ENCODE measurements at places on chromosomes 16 and 17.

DNA sequence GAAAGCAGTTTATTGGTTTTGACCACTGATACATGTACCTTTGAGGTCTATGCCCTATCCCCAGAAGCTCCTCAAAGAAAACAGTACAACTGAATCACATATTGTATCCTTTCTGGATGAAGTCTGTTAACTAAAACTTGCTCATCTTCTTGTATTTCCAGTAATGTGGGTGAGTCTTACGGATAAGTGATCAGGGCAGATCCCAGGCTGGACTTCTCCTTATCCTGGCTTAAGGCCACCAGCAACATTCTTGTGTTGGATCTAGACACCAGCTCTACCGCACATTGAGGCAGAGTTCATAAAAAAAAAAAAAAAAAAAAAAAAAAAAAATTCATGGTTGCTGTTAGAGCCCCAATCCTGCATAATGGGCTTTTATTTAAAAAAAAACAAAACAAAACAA lies 536.7 kb upstream of the HSBP1 start:
- DNase-seq = no peak

GRCh38 chr16:48194828-48195556 lies 39.2 kb upstream of the ABCC12 start:
- DNase-seq = peak; percentile 65

DNA sequence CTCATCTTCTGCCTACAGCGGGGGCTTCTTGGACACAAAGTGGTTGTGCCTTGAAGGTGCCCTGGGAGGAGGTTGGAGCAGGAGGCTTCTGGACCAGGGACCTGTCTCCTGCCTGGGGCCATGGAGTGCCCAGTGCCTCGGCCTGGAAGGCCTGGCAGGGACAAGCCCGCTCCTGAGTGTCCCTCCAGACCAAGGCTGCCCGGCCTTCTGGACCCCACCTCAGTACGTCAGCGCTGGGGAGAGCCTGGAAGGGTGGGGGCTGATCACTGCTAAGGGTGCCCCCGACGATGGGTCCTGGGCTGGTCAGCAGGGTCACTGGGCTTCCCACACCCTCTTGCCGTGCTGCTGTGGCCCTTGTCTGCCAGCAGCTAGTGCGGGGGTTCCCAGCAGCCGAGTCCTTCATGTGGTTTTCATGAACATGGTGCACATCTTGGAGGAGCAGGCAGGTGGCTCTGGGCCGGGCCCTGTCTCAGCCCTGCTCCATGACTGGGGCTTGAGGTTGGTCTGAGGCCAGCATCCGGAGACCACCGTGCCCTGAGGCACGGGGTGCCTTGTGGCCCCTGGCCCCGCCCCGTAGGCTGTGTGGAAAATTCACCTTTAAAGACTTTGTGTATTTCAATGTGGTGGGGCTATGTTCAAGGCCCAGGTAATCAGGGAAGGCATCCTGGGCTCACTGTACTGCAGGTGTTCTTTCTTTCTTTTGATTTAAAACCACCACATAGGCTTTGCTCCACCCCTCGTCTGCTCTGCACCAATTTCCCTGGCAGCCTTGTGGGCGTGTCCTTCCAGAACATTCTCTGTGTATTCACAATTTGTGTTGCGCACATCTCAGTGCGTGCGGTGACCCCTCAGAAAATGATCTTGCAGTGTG lies 22.4 kb downstream of the MGRN1 start:
- no peak for DNase-seq

DNA sequence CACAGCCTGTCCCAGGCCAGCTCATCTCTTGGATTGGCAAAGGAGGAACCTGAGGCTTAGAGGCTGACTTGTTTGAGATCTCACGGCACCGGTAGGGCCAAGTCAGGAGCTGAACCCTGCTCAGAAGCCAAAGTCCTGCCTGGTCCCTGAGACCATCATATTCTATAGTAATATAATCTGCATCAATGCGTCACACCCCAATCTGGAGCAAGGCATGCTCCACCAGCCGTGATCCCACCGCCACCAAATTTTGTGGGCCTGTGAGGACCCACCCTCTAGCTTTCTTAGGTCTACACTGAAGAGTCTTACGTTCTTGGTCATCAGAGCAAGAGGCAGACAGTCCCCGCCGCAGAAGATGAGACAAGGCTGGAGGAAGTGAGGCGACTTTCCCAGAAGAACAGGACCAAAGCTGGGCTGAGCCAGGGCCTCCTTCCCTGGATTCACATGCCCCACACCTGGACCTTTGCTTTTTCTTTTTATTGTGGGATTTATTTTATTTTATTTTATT lies 2.7 kb downstream of the SULT1A1 start:
- no peak for DNase-seq

DNA sequence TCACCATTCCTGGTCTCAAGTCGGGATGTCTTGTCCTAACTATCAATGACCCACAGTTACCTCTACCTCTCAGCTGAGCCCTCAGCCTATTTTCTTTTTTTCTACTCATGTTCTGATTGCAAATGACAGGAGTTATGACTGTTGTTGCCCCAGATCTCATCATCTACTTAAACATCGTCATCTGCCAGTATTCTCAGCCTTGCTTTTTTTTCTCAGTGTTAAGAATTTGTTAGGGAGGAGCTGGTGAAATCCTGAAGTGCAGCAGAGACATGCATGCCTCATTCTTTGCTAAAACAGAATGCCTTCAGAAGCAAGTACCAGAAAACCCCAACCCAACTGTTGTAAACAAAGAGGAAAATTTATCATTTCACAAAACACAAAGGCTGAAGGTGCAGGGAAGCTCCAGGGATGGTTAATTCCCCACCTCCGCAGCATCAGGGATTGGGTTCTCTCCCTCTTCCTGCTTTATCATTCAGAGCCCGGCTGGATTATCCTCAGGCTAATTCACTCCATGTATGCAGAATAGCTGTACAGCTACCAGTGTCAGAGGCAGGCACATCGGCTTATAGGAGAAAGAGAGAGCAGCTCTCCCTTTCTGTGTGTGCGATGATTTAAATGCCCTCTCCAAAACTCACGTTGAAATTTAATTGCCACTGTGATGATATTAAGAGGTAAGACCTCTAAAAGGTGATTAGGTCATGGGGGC lies 540.8 kb upstream of the HSBP1 start:
- no peak for DNase-seq

Data from NCI-H2171 (cell line).